ENCODE measurements at places on chromosomes 1 and 21. TPM values are rescaled to one million over a fixed set of nuclear protein-coding genes. Genes with fewer than 3 reads are reported as not detected.

Gene CELA2B
- polyA plus RNA-seq, result not detected

Gene EDARADD
- 11.4 TPM for polyA plus RNA-seq

Gene CRP
- polyA plus RNA-seq, result not detected

Gene TDRD5
- polyA plus RNA-seq, result not detected

Gene ILDR2
- polyA plus RNA-seq, result not detected

Gene PCNX2
- polyA plus RNA-seq, result 18.0 TPM

Gene SH2D1B
- not detected for polyA plus RNA-seq

Gene TPTE
- not detected for polyA plus RNA-seq

Gene RIIAD1
- polyA plus RNA-seq, result not detected
